ENCODE measurements at places on chromosomes 7 and 10.

DNA sequence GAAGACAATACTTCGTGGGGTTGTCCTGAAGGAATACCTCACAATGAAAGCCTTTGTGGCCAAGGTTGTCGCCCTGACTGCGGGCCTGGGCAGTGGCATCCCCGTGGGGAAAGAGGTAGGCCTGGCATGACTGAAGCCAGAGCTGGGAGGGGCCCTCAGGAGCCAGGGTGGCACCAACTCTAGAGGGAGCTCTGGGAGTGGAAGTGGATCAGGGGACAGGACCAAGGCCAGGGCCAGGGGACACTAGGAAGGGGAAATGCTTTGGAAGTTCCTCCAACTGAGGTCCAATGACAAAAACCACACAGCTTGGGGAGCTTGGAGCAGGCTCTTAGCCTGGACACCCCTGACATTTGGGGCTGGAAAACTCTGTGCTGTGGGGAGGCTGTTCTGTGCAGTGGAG lies 5.8 kb downstream of the CLCN1 start:
- no peaks in the 10 kb centered on the region for H3K36me3 ChIP-seq
- no peak for DNase-seq
- no peak overlapping the region for H3K27ac ChIP-seq
- no peak overlapping the region for H3K4me3 ChIP-seq

GRCh38 chr10:71597821-71598498 lies 121.6 kb downstream of the C10orf105 start:
- DNase-seq, result no peak
- no peak overlapping the region for H3K27ac ChIP-seq
- no peaks in the 10 kb centered on the region for H3K27me3 ChIP-seq
- no peaks in the 10 kb centered on the region for H3K4me1 ChIP-seq

- DNase-seq, result no peak
- no peak overlapping the region for H3K27ac ChIP-seq
- no peaks in the 10 kb centered on the region for H3K36me3 ChIP-seq
- no peak overlapping the region for H3K4me3 ChIP-seq
- no peaks in the 10 kb centered on the region for H3K4me1 ChIP-seq
Observed at GRCh38 chr10:12841826-12842225, 159.7 kb downstream of the CCDC3 start.

- no peaks in the 10 kb centered on the region for H3K36me3 ChIP-seq
- no peak for DNase-seq
- no peak overlapping the region for H3K27ac ChIP-seq
- no peaks in the 10 kb centered on the region for H3K27me3 ChIP-seq
- H3K4me3 ChIP-seq, result no peak overlapping the region
Observed at GRCh38 chr7:35828817-35829216, 28.0 kb downstream of the SEPTIN7 start.

GRCh38 chr7:19107356-19108146 lies 9.9 kb downstream of the TWIST1 start:
- H3K27me3 ChIP-seq, result peaks cover 61% of the 10 kb centered on the region
- no peaks in the 10 kb centered on the region for H3K36me3 ChIP-seq
- no peak overlapping the region for H3K27ac ChIP-seq
- no peak for DNase-seq

GRCh38 chr7:43758822-43759683 lies 573 bp downstream of the BLVRA start:
- H3K36me3 ChIP-seq, result no peaks in the 10 kb centered on the region
- no peak overlapping the region for H3K27ac ChIP-seq

DNA sequence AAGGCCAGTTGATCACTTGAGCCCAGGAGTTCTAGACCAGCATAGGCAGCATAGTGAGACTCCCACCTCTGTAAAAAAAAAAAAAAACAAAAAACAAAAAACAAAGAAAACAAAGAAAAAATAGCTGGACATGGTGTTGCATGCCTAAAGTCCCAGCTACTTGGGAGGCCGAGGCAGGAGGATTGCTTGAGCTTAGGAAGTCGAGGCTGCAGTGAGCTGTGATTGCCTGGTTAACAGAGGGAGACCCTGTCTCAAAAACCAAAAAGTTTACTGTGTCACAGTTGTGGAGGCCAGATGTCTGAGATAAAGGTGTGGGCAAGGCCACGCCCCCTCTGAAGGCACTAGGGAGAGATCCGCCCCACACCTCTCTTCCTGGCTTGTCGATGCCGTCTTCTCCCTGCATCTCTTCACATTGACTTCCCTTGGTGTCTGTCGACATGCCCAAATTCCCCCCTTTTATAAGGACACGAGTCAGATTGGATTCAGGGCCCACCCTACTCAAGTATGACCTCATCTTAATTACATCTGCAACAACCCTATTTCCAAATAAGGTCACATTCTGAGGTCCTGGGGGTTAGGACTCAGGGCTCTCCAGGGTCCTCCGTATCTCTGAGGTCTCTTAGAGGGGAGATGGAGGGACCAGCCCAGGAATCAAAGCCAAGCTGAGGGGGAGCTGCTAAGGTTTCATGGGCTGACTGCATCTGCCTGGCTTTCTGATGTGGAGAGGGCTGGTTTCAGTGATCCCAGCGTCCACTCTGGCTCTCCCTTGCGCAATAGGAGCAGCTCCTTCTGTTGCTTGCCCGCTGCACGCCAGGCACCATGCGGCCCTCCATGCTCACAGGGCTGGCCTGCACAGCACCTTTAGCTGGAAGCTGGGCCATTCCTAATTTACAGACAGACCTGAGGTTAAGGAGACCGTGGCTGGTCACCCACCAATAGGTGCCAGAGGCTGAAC lies 23.1 kb downstream of the AGAP3 start:
- H3K27ac ChIP-seq, result no peak overlapping the region
- H3K27me3 ChIP-seq, result peaks cover 5% of the 10 kb centered on the region
- no peak overlapping the region for H3K4me3 ChIP-seq

DNA sequence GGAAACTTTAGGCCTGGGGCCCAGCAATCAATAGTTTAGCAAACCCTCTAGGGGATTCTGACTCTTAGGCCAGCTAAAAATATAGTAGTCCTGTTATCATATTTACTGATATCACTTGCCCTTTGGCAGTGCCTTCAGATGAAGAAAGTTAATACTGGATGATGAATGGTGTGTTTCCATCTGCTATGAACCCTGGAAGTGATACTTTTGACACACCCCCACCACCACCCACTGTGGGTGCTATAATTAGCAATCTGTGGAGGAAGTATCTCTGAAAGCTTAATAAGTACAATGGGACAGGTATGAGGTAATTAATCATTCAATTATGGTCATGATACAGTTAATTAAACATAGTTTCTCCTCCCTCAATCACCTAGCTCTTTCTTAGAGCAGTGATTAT lies 90.4 kb upstream of the LRRTM3 start:
- no peak overlapping the region for H3K4me3 ChIP-seq
- H3K36me3 ChIP-seq, result no peaks in the 10 kb centered on the region
- DNase-seq, result no peak
- H3K27me3 ChIP-seq, result no peaks in the 10 kb centered on the region

DNA sequence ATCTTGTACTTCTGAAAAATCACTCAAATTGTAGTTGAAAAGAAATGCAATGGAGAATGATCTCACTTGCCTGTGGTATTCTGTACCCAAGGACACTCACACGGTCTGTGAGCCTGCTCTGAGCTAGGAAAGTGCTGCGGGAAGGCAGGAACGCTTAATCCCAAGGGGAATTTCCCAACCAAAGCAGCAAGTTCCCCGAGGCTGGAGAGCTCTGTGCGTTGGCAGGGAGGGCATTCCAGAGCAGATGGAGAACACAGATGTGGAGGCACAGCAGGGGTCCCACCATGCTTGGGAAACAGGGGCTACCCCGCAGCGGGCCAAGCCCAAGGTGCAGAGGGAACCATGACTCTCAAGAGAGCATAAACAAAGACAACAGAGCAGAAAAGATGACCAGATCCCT lies 13.6 kb downstream of the SVIL start:
- no peak overlapping the region for H3K4me3 ChIP-seq
- no peaks in the 10 kb centered on the region for H3K36me3 ChIP-seq
- H3K4me1 ChIP-seq, result peaks cover 11% of the 10 kb centered on the region
- DNase-seq, result no peak

GRCh38 chr7:134985894-134986362 lies 380 bp upstream of the AGBL3 start:
- H3K4me3 ChIP-seq, result peak overlapping the region; percentile 86
- H3K36me3 ChIP-seq, result no peaks in the 10 kb centered on the region
- H3K4me1 ChIP-seq, result no peaks in the 10 kb centered on the region
- DNase-seq, result no peak
- H3K27me3 ChIP-seq, result no peaks in the 10 kb centered on the region
- H3K27ac ChIP-seq, result no peak overlapping the region

- H3K4me3 ChIP-seq, result no peak overlapping the region
- H3K36me3 ChIP-seq, result no peaks in the 10 kb centered on the region
- no peak overlapping the region for H3K27ac ChIP-seq
- no peak for DNase-seq
Observed at GRCh38 chr10:102777711-102778453, 34.1 kb downstream of the WBP1L start.

DNA sequence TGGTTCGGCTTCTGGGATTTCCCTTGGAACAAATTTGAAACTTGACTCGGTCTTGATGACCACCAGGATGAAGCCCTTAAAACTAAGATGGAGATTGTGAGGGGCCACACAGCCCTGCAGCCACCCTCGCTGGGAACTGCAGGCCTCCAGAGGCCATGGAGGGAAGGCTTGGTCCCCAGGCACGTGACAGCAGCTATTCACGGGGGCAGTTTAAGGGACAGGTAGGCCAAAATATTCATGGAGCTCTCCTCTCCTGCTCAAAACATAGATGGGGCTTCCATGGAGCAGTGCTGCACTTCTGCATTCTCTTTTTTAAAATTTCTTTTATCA lies 137.0 kb downstream of the ADCY1 start:
- no peaks in the 10 kb centered on the region for H3K4me1 ChIP-seq
- no peak for DNase-seq
- H3K27me3 ChIP-seq, result no peaks in the 10 kb centered on the region
- no peaks in the 10 kb centered on the region for H3K36me3 ChIP-seq
- no peak overlapping the region for H3K27ac ChIP-seq

GRCh38 chr10:78630944-78631838 lies 437.6 kb upstream of the ZMIZ1 start:
- H3K4me1 ChIP-seq, result no peaks in the 10 kb centered on the region
- H3K36me3 ChIP-seq, result no peaks in the 10 kb centered on the region
- H3K4me3 ChIP-seq, result no peak overlapping the region
- no peak for DNase-seq
- H3K27me3 ChIP-seq, result no peaks in the 10 kb centered on the region
- H3K27ac ChIP-seq, result no peak overlapping the region
